NCI-H524 treated with DMSO at 0.1 percent for 48 hours (cell line): ENCODE measurements at places on chromosomes 4 and X.

DNA sequence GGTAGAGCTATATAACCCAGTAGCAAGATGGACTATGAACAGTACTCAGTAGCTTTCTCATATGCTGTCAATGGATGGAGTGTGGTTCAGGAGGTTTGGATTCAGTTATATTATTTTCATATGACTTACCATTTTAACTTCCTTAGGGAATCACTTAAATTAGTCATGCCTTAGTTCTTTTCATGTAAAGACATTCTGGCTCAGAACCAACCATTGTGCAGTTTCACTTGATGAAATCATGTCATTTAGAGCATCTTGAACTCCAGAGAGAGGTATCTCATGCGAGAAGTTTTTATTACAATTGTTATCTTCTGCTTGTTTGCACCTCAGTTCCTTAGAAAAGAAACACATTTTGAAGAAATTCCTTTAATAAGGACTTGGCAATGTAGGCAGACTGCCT, 55.8 kb downstream of the IL1RAPL2 start:
- DNase-seq = no peak

DNA sequence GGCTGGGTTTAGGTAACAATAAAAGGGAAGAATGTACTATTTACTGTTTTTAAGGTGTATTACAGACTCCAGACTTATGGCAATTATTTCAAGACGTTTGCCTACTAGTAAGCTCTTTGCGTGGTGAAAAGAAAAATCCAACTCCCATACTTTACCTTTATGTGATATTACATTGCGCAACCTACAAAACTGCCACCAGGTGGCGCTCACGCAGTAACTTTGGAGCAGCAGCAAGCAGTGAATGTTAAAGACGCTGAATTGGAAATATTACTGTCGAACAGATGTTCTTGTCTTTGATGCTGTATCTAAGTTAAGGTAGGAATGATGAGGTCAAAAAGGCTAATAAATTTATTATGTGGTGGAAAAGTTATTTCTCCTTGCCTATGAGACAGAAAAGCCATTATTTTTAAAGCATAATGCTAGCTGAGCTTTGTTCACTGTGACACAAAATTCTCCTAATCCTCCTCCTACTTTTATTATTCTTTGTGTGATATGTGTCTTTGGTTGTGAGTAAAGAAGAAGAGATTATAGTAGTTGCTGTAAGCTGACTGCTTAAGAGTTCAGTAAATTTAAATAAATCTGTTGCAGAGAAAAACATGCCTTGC, 1099.8 kb upstream of the TENM3 start:
- no peak for DNase-seq

- no peak for DNase-seq
Measured at GRCh38 chr4:189835505-189835904, 105.2 kb upstream of the FRG1 start.

DNA sequence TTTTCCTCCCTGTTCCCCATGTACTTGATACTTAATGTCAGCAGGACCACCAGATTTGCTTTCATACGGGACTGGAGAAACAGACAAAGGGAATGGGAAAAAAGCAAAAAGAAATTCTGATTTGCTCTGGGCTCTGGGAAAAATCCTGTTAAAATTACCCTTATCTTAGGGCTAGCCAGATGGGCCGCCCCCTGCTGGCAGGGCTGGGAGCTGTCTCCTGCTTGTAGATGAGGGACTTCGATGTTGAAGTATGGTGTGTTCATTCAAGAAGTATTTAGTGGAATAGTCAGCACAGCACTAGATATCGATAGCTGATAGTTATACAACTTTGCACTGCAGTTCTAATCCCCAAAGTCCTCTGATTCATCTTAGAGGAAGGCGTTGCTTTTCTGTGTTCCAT, 45.8 kb downstream of the BCORL1 start:
- DNase-seq = no peak

DNA sequence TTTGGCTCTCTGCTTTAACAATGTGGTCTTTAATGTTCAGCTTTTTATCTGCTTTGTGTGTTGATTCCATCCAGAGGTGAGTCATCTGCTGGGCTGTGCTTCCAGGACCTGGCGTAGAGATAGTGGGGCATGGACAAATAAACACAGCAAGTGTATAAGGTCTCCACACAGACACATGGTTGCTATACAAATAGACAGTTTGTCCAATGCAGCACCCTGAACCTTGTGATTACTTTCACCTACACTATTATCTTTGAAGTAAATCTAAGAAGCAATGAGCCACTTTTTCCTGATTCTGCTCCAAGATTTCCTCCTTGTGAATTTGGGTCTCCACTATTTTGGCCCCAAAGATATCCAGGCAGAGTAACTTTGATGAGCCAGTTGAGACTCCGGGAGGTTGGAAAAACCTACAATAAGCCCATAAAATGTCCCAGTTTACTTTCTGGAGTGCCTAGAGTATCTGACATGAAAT, 12.1 kb downstream of the PPARGC1A start:
- DNase-seq = no peak

DNA sequence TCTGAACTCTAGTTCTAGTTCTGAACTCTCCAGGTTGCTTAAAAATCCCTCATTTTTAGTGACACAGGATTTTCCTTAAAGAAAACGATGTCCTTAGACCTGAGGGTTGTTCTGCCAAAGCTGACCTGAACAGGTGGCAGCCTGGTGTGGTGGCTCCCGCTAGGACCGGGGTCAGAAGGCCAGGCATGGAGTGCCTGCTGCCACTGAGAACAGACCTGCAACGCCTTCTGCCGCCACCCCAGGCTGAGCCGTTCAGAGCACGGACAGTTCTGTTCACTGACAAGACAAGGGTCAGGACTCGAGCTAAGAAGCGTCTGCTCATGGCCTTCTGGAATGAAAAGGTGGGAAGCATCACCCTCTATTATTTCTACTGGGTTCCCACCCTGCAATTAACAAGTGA, 15.8 kb downstream of the DCTD start:
- no peak for DNase-seq

DNA sequence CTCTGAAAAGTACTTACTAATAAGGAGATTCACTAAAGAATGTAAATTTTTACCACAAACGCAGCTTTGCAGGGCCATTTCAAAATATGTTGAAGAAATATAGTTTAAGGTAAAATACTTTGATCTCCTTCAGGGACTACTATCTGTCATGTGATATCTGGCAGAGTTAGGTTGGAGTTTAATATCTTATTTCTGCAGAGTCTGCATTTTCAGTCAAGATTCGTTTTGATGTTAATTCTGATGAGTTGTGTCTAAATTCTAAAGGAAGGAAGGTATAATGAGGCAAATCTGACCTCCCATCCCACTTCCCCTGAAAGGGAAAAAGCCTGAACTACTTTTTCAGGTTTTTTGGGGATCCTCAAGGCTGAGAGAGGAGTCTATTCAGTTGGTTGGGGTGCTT, 123.9 kb upstream of the TECRL start:
- no peak for DNase-seq

- DNase-seq = no peak
Measured at GRCh38 chr4:132865458-132865857, 283.6 kb upstream of the PCDH10 start.

DNA sequence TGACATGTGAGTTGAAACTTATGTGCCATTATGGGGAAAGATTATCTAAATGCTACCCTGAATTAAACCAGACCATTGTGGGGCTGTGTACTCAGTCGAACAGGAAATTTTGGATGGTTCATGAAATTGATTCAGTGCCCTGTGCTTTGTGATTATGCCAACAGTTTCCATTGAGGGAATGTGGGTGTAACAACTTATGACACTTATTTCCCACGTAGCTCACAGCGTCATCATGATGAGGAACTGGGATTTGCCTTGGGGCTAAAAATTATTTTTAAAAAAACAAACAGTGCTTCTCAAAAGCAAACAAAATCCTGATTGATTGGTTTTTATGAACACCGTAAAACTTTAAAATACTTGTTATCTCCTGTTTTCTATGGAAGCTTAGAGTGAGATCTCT, 8.3 kb upstream of the CLTRN start:
- no peak for DNase-seq

- peak; percentile 79 for DNase-seq
Measured at GRCh38 chrX:48003758-48004457, at the start of gene ZNF182. Gene ZNF182 (minus strand): TSS chrX:48003989. CDS start chrX:48002609, 1,380 bp downstream.

- no peak for DNase-seq
Measured at GRCh38 chr4:65508168-65508567, 162.1 kb downstream of the EPHA5 start.

GRCh38 chr4:33063241-33063640, 2343.1 kb downstream of the PCDH7 start:
- DNase-seq = no peak

DNA sequence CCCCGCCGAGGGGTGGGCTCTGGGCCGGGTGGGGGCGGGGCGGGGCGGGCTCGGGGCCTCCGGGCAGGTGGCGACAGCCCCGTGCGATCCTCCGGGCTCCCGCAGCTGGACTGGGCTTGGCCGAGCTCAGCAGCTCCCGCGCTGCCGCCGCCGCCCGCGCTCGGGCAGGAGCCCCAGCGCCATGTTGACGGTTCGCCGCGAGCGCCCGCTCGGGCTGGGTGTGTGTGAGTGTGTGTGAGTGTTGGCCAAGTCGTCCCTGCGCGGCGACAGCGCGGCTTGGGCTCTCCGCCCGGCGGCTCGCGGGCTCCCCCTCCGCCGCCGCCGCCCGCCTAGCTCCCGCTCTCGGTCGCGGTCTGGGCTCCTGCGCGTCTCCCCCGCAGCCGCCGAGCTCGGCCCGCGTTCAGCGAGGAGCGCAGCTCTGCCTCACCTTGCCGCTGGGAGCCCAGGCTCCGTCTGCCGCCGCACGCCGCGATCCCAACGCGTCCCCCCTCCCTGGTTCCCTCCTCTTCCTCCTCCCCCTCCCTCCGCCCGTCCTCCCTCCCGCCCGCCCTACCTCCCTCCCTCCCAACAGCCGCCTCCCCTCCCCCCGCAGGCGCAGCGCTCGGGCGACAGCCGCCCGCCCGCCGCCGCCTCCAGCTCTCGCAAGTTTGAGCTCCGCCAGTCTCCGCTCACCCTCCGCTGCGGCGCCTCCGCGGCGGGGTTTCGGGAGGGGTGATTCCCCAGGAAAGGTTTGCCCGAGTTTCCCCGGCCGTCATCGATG, at the start of gene BCOR:
TSS of gene BCOR (minus strand) at position 455 of the 760 bp plus-strand sequence. CDS start 20,029 bp downstream, outside the sequence.
- DNase-seq = no peak

- no peak for DNase-seq
Measured at GRCh38 chr4:53484911-53485657, 106.2 kb downstream of the LNX1 start.

DNA sequence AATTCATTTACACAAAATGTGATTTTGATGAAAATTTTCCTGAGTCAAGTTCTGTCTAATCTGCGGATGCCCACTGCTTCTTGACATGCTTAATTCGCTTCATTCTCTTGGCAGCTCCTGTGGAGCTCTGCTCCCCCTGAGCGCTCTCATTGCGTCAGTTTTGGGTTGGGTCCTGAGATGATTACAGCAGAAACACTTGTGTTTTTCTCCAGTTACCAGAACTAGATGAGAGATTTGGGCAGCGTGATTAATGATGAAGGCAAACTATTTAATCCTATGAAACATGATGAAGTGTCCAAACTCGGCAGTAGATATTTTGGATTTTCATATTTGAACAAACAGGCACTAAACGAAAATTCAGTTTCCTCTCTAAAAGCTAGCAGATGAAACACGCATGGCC, 4.2 kb upstream of the CXCL1 start:
- DNase-seq = no peak

- no peak for DNase-seq
Measured at GRCh38 chrX:12489341-12489740, 301.9 kb upstream of the PRPS2 start.

DNA sequence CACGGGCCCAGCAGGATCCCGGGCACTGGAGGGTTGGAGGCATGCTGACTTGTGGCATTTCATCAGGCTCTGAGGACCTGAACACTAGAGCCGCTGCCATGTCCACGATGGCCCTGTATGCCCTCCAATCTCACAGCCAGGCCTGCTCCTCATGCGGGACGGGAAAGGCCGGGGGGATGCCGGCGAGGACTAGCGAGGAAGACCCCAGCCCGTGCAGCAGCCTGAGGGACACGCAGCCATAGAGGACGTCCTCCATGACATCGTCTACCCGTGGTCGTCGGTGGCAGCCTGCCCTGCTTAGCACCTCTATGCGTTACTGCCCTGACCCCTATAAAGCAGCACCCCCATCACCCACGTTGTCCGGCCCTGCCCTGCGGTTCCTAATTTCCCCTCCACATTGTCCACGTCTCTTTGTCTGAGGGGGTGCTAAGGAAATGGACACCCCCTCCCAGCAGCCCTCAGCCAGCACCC, 32.6 kb downstream of the HMX1 start:
- DNase-seq = no peak
